Stimulated activated CD4-positive, alpha-beta T cell treated with anti-CD3 and anti-CD28 coated beads, Interleukin-4, amount 100 ng/mL, for 4 hours (primary cell): ENCODE measurements at places on chromosomes 6 and 20.
A peak's percentile ranks its signal among the peaks of the same experiment; 100 is the strongest.

DNA sequence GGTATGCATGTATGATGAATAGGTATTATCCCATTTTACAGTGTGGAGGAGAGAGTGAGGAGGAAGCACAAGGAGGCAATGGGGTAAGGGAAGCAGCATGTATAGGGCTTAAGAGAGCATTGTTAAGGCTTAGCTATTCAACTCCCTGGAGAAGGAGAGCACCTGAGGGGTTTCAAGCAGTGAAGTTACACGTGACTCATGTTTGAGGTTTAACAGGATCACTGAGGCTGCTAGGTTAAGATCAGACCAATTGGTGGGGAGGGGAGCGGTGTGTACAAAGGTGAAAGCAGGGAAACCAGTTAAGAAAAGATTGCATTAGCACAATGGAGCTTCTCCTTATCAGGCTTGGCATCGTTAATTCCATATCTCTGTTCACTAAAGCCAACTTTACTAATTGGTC is 64.4 kb upstream of the NHSL1 start:
- DNase-seq = no peak

- DNase-seq = no peak
Measured at GRCh38 chr20:32288225-32288849, 10.9 kb downstream of the KIF3B start.

GRCh38 chr6:149403534-149403933 is 3.5 kb downstream of the SUMO4 start:
- DNase-seq = no peak

- DNase-seq = no peak
Measured at GRCh38 chr20:5784735-5785134, 34.5 kb downstream of the SHLD1 start.

DNA sequence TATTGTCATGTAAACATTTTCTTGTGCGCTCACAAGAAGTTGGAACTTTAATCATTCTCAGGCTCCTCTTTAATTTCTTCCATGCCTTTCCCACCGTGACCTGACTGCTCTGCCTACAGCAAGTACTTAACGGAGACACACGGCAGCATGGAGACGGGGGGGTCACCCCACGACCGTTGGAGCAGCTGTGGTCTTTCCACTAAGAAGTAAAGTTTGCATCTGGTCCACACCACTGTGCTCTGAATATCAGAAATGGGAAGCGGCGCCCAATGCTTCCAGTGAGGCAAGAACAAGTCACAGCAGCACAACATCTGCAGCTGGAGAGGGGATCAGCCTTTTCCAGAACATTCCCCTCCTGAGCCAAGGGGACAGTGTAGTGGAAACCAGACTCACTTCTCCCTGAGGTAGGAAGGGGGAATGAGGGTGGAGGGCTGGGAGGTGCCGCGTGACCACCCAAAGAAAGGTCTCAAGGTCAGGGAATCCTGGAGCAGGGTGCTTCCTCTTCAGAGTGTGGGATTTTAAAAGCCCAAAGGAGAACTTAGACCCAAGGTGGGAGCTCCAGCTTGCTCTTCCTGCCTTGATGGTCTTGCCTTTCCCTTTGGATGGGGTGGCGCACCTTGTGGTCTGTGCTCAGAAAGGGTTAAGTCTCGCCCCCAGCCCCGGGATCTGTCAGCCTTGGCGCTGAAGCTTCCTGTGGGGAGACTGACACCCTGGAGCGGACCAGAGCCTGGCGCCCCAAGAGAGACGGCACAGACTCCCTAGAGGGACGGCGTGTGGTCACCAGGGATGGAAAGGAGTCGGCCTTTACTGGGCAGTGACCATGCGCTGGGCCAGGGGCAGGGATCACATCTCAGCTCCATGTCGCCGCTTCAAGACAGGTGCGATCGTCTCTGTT is 25.6 kb upstream of the SMOC2 start:
- DNase-seq = no peak

DNA sequence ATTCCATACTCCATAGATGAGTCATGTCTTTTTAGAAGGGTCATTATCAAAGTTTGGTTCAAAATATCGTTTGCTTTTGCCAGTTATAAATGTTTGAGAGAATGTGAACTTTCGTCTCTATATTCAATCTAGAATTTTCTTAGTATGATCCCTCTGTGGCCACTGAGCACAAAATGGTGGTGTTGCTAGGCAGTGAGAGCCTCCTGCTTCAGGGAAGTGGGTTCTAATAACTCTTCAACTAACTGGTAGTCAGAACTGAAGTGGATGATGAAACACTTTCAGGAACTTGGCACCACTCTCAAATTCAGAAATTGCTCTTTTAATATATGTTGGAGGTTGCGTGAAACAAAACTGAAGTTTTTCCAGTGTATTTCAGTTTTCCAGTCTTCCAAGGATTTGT is 125.0 kb upstream of the DOK5 start:
- no peak for DNase-seq

GRCh38 chr6:70686548-70687133 is 19.0 kb downstream of the SMAP1 start:
- no peak for DNase-seq

- no peak for DNase-seq
Measured at GRCh38 chr20:48196486-48196885, 411.2 kb upstream of the SULF2 start.

DNA sequence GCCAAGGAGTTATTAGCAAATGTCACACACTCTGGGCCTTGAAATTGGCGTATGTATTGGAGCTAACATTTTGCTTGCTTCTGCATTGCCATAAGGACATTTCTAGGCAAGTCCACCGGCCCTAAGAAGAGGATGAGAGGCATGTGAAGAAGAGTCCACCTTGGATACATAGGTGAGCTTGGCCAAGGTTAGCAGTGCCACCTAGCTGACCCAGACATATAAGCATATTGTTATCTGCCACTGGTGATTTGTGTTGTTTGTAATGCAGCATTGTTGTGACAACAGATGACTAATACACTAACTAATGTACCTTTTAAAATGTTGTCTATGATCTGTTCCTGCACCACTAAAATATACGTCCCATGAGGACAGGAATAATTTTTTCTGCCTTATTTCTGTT is 24.8 kb upstream of the HLA-DQA2 start:
- DNase-seq = no peak

DNA sequence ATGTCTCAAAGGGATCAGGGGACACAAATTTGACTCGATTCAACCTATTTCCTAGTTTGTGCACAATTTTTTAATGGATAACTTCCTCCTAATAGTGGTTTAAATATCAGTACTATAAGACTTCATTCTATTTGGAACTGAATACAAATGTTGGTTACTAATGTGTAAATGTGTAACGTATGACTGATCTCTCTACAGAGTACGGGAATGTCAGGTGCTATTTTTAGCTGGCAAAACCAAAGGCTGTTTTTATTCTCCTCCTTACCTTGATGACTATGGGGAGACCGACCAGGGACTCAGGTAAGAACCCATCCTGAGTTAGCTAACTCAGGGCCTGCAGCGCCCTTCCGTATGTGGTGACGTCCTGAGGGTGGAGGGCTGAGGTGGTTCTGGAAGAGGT is 33.0 kb downstream of the PRPH2 start:
- DNase-seq = no peak

- DNase-seq = no peak
Measured at GRCh38 chr6:125224231-125224861, 70.8 kb downstream of the TPD52L1 start.

- DNase-seq = peak; percentile 67
Measured at GRCh38 chr20:62616728-62617621, 25.3 kb upstream of the SLCO4A1 start.

DNA sequence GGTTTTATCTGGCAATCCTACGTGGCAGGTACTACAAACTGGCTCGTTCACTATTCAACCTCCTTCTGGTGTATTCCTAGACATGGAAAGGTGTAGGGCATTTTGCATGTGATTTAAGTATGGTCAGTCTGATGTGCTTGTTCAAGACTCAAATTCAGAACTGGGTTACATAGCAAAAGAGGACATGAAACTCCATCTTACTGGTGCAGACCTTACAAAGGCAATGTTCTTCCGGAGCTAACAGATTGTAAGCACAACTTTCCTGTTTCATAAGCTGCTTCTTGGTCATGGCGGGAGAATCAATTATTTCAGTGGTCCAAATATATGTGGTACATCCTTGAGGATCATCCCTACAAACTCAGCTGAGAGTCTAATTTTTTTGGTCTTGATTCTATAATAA is 703.4 kb downstream of the EPM2A start:
- DNase-seq = no peak

GRCh38 chr6:73203098-73203497 is 22.2 kb downstream of the KHDC1L start:
- no peak for DNase-seq

GRCh38 chr6:50840112-50840810 is 21.6 kb downstream of the TFAP2B start:
- DNase-seq = no peak

- DNase-seq = no peak
Measured at GRCh38 chr6:88089708-88090107, 42.1 kb downstream of the SPACA1 start.
